Adrenal gland (tissue), 19 donors: ENCODE measurements at places on chromosomes 7 and 10. TPM values are rescaled to one million over a fixed set of nuclear protein-coding genes. Genes with fewer than 3 reads are reported as not detected.

The TAX1BP1 gene
- 274 TPM for polyA plus RNA-seq

The ARHGEF5 gene
- polyA plus RNA-seq = 3.5 TPM

The PRSS37 gene
- not detected for polyA plus RNA-seq

The CHRM2 gene
- 0.13 TPM for polyA plus RNA-seq

The LGI1 gene
- polyA plus RNA-seq = 5.0 TPM

The GFRA1 gene
- polyA plus RNA-seq = 1.4 TPM

The MRPS16 gene
- polyA plus RNA-seq = 82.7 TPM

The LIPF gene
- polyA plus RNA-seq = 1.0 TPM

The CALML3 gene
- polyA plus RNA-seq = not detected

The LIPK gene
- not detected for polyA plus RNA-seq

The GRK5 gene
- 9.8 TPM for polyA plus RNA-seq

The MBL2 gene
- polyA plus RNA-seq = not detected
